ENCODE measurements at places on chromosomes 11 and 22. TPM values are rescaled to one million over a fixed set of nuclear protein-coding genes. Genes with fewer than 3 reads are reported as not detected.

DNA sequence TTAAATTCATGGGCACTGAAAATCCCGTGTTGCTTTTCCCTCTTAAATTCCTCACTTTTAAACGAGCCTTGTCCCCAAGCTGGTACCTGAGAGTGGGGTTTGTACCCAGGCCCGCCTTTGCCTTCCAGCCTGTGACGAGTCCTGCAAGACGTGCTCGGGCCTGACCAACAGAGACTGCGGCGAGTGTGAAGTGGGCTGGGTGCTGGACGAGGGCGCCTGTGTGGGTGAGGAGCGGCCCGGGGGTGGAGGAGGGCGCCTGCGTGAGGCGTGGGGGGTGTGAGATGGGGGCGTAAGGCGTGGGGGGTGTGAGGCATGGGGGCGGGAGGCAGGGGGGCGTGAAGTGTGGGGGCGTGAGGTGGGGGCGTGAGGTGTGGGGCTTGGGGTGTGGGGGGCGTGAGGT, 4.0 kb downstream of the CRELD2 start:
- peaks cover 30% of the 10 kb centered on the region for H3K4me1 ChIP-seq
- no peak overlapping the region for H3K4me3 ChIP-seq
- no peak overlapping the region for H3K27ac ChIP-seq

DNA sequence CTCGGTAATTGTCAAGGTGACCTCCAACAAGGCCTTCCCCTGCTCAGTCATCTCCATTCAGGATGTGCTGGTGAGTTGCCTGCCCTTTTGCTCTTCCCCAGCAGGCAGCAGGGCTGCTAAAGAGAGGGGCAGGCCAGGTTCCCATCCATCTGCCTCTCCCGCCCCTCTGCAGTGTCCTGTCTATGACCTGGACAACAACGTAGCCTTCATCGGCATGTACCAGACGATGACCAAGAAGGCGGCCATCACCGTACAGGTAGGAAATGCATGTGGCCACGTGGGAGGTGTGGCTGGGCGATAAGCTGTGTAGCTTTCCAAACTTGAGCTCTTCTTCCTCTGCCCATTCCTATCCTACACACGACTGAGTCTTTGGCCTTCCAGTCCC, 4.0 kb downstream of the SIDT2 start:
- DNase-seq: no peak
- H3K27me3 ChIP-seq: peaks cover 2% of the 10 kb centered on the region
- H3K36me3 ChIP-seq: peaks cover 13% of the 10 kb centered on the region
- peaks cover 32% of the 10 kb centered on the region for H3K4me1 ChIP-seq
- H3K27ac ChIP-seq: no peak overlapping the region
- no peak overlapping the region for H3K4me3 ChIP-seq

GRCh38 chr11:34251589-34251980, 106.2 kb downstream of the ABTB2 start:
- H3K27ac ChIP-seq: no peak overlapping the region
- H3K4me1 ChIP-seq: peaks cover 46% of the 10 kb centered on the region
- H3K4me3 ChIP-seq: peak overlapping the region; percentile 42
- DNase-seq: no peak

Gene GAS2
- polyA plus RNA-seq: 2.7 TPM
